ENCODE measurements at places on chromosomes 3 and 15. TPM values are rescaled to one million over a fixed set of nuclear protein-coding genes. Genes with fewer than 3 reads are reported as not detected.
A peak's percentile ranks its signal among the peaks of the same experiment; 100 is the strongest.

The PFKFB4 gene
- 18.0 TPM for total RNA-seq

The SUCLG2 gene
- 57.4 TPM for total RNA-seq

The NMB gene
- total RNA-seq: 14.9 TPM

The EPB42 gene
- total RNA-seq: not detected

DNA sequence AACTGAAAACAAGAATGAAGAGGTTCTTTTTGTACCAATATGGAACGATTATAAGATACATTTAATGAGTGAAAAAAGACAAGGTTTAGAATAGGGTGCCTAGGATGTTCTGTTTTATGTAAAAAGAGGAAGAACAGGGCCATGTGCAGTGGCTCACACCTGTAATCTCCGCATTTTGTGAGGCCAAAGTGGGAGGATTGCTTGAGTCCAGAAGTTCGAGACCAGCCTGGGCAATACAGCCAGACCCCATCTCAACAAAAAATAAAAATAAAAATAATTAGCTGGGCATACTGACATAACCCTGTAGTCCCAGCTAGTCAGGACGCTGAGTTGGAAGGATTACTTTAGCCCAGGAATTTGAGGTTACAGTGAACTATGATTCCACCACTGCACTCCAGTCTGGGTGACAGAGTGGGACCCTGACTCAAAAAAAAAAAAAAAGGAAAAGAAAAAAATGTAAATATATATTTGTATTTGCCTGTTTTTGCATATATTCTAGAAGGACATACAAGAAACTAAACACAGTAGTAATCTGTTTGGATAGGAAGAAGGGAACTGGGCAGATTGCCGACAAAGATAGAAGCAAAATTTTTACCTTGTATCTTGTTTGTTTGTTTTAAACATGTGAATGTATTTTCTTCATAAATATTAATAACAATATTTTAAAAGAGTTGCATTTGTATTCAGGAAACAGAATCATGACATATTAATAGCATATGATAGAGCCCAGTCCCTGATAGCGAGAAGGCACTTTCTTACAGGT, 174.3 kb downstream of the SOX2 start:
- H3K27me3 ChIP-seq: no peaks in the 10 kb centered on the region
- no peak for DNase-seq
- peaks cover 34% of the 10 kb centered on the region for H3K4me1 ChIP-seq
- H3K36me3 ChIP-seq: no peaks in the 10 kb centered on the region
- H3K4me3 ChIP-seq: no peak overlapping the region
- H3K27ac ChIP-seq: 0 out of 2 replicates have a peak overlapping the region, but pooled peaks have one; percentile 27

GRCh38 chr3:69283913-69284611, 101.8 kb downstream of the FRMD4B start:
- H3K4me1 ChIP-seq: peaks cover 25% of the 10 kb centered on the region
- no peak overlapping the region for H3K4me3 ChIP-seq
- no peak for DNase-seq

DNA sequence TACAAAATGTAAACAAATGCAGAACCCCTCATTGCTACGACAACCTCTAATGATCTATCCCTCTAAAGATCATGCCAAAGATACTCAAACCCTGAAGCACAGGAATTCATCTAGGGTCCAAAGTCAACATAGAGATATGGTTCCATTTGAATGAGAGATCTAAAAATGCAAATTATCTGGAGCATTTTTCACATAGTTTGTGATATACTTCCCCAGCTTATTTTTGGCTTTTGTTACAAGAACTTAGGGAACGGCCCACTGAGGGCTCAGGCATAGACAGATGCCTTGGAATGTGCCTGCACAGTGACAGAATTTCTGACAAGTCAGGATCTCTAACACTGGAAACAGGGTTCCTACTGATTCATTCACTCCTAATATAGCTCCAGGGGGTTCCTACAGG, 258.9 kb upstream of the THBS1 start:
- H3K36me3 ChIP-seq: peaks cover 16% of the 10 kb centered on the region
- no peaks in the 10 kb centered on the region for H3K27me3 ChIP-seq
- H3K27ac ChIP-seq: no peak overlapping the region
- no peak overlapping the region for H3K4me3 ChIP-seq
- DNase-seq: no peak

Measured in WTC11 (cell line).